Activated CD8-positive, alpha-beta T cell treated with anti-CD3 and anti-CD28 coated beads for 36 hours (primary cell): ENCODE measurements at places on chromosomes 6 and 20. TPM values are rescaled to one million over a fixed set of nuclear protein-coding genes. Genes with fewer than 3 reads are reported as not detected.
A peak's percentile ranks its signal among the peaks of the same experiment; 100 is the strongest.

PRR3 gene
- 23.0 TPM for total RNA-seq

NFS1 gene
- 39.7 TPM for total RNA-seq

FUT9 gene
- not detected for total RNA-seq

RFX6 gene
- not detected for total RNA-seq

HLA-F gene
- 172 TPM for total RNA-seq

WFDC12 gene
- not detected for total RNA-seq

GFRA4 gene
- total RNA-seq: not detected

- no peak overlapping the region for H3K27ac ChIP-seq
- H3K27me3 ChIP-seq: no peaks in the 10 kb centered on the region
- no peak for DNase-seq
These were observed 29.7 kb downstream of the CEP162 start for GRCh38 chr6:84197708-84198107.

DNA sequence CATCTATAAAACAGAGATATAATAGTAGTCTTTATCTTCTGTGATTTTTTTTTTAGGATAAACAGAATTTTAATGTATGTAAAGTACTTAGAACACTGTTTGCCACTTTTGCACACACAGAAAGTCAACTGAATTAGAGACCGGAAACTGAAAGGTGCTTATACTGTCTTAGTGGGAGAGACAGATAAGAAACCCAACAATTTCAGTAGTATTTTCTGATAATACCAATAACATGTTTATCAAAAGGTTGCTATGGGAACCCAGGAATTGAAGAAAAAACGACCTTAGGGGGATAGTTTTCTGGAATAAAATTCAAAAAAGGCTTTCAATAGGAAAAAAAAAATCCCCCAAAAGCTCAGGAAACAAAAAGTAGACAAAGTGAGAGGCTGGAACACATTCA lies 138.6 kb downstream of the BCKDHB start:
- no peak for DNase-seq
- no peak overlapping the region for H3K4me3 ChIP-seq
- H3K27me3 ChIP-seq: no peaks in the 10 kb centered on the region
- H3K4me1 ChIP-seq: peaks cover 13% of the 10 kb centered on the region
- H3K27ac ChIP-seq: no peak overlapping the region
- H3K36me3 ChIP-seq: peaks cover 7% of the 10 kb centered on the region

GRCh38 chr20:64062596-64063388 lies at the start of gene TCEA2:
Gene TCEA2, plus strand, starts transcription at chr20:64063198. Its CDS starts 115 bp downstream, at chr20:64063313.
- no peaks in the 10 kb centered on the region for H3K36me3 ChIP-seq
- DNase-seq: peak; percentile 98
- H3K4me1 ChIP-seq: peaks cover 40% of the 10 kb centered on the region
- peak within 1 kb of the TSS; percentile 76 for H3K27ac ChIP-seq
- peak within 1 kb of the TSS; percentile 89 for H3K4me3 ChIP-seq

DNA sequence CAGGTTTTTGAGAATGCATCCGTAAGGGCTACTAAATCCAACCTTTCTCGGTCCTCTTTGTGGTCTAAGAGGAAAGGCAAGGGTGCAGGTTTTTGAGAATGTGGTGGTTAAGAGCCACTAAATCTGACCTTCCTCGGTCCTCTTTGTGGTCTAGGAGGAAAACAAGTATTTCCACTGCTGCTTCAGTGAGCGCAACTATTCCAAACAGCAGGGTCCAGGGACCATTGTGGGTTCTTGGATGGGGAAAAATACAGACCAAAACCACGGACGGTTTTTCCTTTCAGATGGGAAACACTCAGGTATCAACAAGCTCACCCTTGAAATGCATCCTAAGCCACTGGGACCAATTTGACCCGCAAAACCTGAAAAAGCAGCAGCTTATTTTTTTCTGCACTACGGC lies 21.9 kb downstream of the BTBD9 start:
- no peaks in the 10 kb centered on the region for H3K36me3 ChIP-seq
- H3K27me3 ChIP-seq: no peaks in the 10 kb centered on the region
- no peak overlapping the region for H3K4me3 ChIP-seq
- peaks cover 5% of the 10 kb centered on the region for H3K4me1 ChIP-seq
- H3K27ac ChIP-seq: no peak overlapping the region
- DNase-seq: no peak

DNA sequence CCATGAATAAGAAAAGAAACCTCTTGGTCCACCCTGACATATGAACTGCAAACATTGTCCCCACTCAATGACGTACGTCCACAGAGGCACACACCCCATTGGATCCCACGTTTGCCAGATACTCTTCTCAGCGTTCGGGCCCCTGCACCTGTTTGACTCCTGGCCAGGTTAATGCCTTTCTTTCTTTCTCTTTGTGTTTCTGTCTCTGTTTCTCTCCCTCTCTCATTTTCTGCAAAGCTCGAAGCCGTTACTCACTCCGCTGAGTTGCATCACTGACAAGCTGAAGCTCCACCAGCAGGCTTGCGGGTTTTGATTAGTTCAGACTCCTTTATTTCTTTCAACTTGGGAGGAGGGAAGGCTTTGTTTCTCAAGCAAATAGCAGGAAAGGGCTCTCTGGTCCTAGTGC lies 135.5 kb upstream of the SUPT3H start:
- H3K27ac ChIP-seq: no peak overlapping the region
- no peak for DNase-seq
- peaks cover 19% of the 10 kb centered on the region for H3K36me3 ChIP-seq
- no peaks in the 10 kb centered on the region for H3K27me3 ChIP-seq
- H3K4me1 ChIP-seq: no peaks in the 10 kb centered on the region

GRCh38 chr6:143236151-143236798 lies 175.6 kb downstream of the AIG1 start:
- no peak overlapping the region for H3K4me3 ChIP-seq
- no peaks in the 10 kb centered on the region for H3K36me3 ChIP-seq
- H3K27me3 ChIP-seq: no peaks in the 10 kb centered on the region
- H3K27ac ChIP-seq: no peak overlapping the region
- DNase-seq: no peak
- H3K4me1 ChIP-seq: no peaks in the 10 kb centered on the region

- H3K27ac ChIP-seq: no peak overlapping the region
- H3K4me3 ChIP-seq: no peak overlapping the region
- peaks cover 44% of the 10 kb centered on the region for H3K27me3 ChIP-seq
- H3K4me1 ChIP-seq: peaks cover 34% of the 10 kb centered on the region
- no peak for DNase-seq
- H3K36me3 ChIP-seq: peaks cover 23% of the 10 kb centered on the region
These were observed 4.3 kb downstream of the PPP1R11 start for GRCh38 chr6:30071081-30071818.

DNA sequence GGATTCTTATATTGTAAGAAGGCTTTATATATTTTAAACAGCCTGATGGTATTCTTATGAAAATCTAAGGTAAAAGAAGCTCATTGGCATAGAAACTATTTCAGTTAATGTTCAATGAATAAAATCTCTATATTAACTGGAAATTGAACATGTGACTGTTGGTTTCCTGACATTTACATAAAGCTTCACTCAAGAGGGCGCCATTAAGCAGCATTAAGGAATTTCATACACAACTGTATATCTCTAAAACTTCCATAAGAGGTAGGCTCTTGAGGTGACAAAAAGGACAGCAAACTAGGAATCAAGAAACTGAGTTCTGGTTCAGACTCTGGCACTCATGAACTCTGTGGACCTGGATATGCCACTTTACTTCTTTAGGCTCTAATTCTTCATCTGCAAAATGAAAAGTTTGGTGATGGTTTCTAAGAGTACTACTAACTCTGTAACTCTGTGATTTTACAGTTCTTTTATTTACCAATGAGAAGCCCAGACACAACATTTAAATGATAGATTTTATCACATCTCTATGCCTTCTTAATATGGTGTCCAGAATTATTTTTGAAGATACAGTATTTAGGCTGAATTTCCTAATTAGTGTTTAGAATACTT lies 147.5 kb downstream of the FLRT3 start:
- H3K27ac ChIP-seq: no peak overlapping the region
- no peaks in the 10 kb centered on the region for H3K27me3 ChIP-seq
- no peak overlapping the region for H3K4me3 ChIP-seq

- no peaks in the 10 kb centered on the region for H3K36me3 ChIP-seq
- no peak overlapping the region for H3K4me3 ChIP-seq
- H3K27ac ChIP-seq: no peak overlapping the region
- no peaks in the 10 kb centered on the region for H3K4me1 ChIP-seq
These were observed 206.5 kb upstream of the RREB1 start for GRCh38 chr6:6901205-6901719.

DNA sequence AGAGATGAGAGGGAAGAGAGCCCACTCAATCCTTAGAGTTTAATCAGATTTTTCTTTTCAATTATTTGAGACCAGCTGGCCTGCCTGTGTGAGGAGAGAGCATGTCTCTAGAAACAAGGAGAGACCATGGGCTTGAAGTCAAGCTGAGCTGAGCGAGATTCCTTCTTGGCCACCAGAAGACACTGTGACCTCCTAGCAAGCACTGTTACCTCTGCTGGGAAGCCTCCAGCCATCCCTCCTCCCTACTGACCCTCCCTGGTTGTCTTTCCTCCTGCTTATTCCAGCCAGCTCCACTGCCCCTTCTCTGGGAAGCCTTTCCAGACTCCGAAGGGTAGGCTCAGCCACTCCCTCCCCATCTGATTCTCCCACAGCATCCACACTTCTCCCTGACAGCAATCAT lies 110.0 kb downstream of the SCML4 start:
- no peaks in the 10 kb centered on the region for H3K27me3 ChIP-seq
- no peak for DNase-seq
- H3K36me3 ChIP-seq: peaks cover 19% of the 10 kb centered on the region
- H3K27ac ChIP-seq: peak overlapping the region; percentile 84

DNA sequence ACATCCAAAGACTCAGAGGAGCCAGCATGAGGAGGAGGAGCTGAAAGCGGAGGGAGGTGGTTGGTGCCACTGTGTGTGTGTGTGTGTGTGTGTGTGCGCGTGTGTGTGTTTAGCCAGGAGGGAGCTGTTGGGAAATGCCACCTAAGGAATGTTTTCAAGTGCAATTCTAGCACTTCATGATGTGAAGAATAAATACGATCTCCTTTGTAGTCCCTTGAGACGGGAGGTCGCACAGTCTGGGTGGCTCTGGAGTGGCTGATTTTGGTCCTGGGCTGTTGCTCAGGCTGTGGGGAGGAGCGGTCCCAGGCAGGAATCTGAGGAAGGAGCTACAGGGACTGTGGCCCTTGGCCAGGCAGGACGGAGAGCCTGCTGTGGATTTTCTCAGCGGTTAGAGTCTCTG lies 93.7 kb downstream of the PPP1R14C start:
- no peak overlapping the region for H3K4me3 ChIP-seq
- peaks cover 24% of the 10 kb centered on the region for H3K27me3 ChIP-seq
- no peaks in the 10 kb centered on the region for H3K36me3 ChIP-seq
- H3K4me1 ChIP-seq: peaks cover 30% of the 10 kb centered on the region

GRCh38 chr6:167137881-167138280 lies 15.0 kb downstream of the CCR6 start:
- H3K4me1 ChIP-seq: peaks cover 7% of the 10 kb centered on the region
- no peak overlapping the region for H3K4me3 ChIP-seq
- DNase-seq: no peak
- peaks cover 6% of the 10 kb centered on the region for H3K27me3 ChIP-seq
- no peak overlapping the region for H3K27ac ChIP-seq

GRCh38 chr6:146961831-146962230 lies 242.4 kb upstream of the STXBP5 start:
- DNase-seq: no peak
- no peak overlapping the region for H3K27ac ChIP-seq
- H3K4me1 ChIP-seq: no peaks in the 10 kb centered on the region
- no peak overlapping the region for H3K4me3 ChIP-seq
